ENCODE measurements at places on chromosomes 5 and 9.
A peak's percentile ranks its signal among the peaks of the same experiment; 100 is the strongest.

DNA sequence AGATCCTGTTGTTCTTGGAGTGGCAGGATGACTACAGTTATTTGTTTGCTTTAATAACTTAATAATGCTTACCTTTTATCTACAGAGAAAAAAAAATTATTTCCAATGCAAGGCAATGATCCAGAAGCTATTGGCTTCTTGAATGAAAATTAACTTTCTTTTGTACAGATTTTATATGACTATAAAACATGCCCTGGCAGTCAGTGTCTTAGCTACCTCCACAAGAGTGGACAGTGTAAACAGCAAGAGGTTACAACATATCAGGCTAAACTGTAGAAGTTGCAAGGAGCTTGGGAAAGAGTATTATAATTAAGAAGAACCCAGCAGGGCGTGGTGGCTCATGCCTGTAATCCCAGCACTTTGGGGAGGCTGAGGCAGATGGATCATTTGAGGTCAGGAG is 49.1 kb downstream of the BNC2 start:
- DNase-seq: no peak

- peak; percentile 98 for DNase-seq
Measured at GRCh38 chr5:95822542-95823181, at the start of gene GLRX. Gene GLRX (minus strand): TSS chr5:95822726. CDS start chr5:95822662, 64 bp downstream.

DNA sequence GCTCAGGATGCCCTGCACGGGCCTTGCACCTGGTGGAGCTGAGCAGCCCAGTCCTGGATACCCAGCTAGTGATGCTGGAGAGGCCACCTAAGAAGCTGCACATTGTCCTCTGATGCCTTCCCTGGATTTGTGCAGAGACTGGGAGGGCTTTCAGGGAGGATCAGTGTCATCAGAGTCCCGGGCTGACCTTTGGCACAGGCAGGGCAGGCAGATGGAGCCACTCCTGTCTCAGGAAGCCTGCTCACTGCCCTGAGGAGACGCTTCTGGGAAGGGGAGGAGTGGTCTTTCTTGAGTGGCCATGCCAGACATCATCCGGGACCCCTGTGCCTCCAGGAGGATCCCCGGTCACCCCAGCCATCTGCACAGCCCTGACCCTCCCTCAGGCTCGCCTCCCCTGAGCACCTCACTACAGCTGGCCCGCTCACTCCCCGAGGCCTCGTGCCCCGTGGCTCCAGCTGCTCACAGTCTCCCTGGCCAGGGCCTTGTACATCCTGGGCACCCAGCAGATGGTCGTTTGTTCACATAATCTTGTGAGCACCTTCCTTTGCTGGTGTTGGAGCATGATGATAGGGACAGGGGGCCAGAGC is 47.2 kb upstream of the FCN2 start:
- no peak for DNase-seq

DNA sequence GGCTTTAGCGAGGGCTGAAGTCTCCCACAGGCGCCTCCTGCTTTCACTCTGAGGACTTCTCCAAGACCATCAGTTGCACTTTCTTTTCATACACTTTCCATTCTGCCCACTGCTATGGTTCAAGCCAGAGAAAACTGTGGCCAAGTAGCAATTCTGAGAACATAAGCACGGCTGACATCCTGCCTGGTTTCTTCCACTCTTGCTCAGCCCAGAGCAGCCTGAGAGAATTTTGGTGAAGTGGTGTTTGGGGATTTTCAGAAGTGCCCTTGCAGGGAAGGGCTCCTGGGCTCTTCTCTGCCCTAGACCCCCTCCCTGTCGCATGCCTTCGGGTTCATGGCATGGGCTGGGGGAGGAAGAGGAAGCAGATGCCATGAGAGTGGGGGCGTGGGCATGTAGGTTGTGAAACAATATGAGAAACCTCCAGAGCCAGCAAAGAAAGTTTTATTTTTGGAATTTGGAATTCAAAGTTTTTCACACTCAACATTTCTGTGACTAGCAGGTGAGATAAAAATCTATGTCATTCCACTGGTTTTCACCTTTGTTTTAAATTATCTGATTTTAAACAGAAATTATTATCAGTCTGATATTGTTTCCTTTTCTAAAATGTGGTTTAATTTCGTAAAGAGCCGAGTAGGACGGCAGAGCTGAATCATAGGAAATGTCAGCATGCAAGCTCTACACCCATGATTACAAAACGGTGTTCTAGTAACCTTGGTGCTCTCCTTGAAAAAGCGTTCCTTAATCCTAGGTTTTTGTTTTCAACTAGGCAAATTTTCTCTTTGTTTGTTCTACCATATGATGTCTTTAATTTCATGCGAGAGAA is 27.8 kb upstream of the TNFSF8 start:
- DNase-seq: no peak

Measured in kidney tubule cell (primary cell).